ENCODE measurements at places on chromosomes 11 and 22. TPM values are rescaled to one million over a fixed set of nuclear protein-coding genes. Genes with fewer than 3 reads are reported as not detected.

ARHGAP8 gene
- total RNA-seq, result 0.25 TPM

SWAP70 gene
- total RNA-seq, result 44.2 TPM

FGF3 gene
- total RNA-seq, result not detected

RIBC2 gene
- total RNA-seq, result 3.0 TPM

IL17RA gene
- 7.7 TPM for total RNA-seq

OR51B2 gene
- not detected for total RNA-seq

CABP4 gene
- total RNA-seq, result not detected

SMC1B gene
- total RNA-seq, result under 0.01 TPM

TNNI2 gene
- not detected for total RNA-seq

MEI1 gene
- 2.1 TPM for total RNA-seq

CCDC73 gene
- total RNA-seq, result not detected

OR4C5 gene
- total RNA-seq, result not detected

KRTAP5-10 gene
- not detected for total RNA-seq

Data from uterine smooth muscle cell (primary cell).